ENCODE measurements at places on chromosomes 5 and 9. TPM values are rescaled to one million over a fixed set of nuclear protein-coding genes. Genes with fewer than 3 reads are reported as not detected.
A peak's percentile ranks its signal among the peaks of the same experiment; 100 is the strongest.

DNA sequence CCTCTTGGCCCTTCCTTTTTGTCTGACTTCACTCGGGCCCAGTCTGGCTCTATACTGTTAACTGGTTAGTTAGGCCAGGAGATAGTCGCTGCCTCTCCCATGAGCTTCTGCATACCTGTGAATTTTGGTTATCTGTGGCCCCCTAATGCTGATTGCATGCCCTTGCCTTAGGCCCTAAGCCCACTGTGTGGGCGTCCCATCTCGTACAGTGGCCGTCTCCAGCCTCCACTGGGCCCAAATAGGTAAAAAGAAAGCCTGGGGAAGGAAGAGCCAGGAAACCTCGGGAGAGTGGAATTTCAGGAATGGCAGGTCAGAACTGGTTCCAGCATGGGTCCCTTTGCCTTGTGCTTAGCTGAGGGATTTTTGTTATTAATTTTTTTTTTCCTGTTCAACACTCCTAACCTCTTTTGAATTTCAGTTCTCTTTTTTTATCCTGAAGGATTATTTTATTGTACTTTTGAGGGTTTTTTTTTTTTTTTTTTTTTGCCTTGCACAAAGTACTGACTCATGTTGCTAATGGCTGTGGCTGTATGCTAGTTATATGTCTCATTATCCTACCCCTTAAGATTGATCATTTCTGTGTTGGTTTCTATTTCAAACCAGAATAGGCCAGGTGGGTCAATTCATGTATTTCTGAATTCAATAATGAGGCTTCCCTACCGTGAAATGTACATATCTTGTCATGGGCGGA is 3.4 kb downstream of the PRRC2B start:
- DNase-seq = peak; percentile 28

DNA sequence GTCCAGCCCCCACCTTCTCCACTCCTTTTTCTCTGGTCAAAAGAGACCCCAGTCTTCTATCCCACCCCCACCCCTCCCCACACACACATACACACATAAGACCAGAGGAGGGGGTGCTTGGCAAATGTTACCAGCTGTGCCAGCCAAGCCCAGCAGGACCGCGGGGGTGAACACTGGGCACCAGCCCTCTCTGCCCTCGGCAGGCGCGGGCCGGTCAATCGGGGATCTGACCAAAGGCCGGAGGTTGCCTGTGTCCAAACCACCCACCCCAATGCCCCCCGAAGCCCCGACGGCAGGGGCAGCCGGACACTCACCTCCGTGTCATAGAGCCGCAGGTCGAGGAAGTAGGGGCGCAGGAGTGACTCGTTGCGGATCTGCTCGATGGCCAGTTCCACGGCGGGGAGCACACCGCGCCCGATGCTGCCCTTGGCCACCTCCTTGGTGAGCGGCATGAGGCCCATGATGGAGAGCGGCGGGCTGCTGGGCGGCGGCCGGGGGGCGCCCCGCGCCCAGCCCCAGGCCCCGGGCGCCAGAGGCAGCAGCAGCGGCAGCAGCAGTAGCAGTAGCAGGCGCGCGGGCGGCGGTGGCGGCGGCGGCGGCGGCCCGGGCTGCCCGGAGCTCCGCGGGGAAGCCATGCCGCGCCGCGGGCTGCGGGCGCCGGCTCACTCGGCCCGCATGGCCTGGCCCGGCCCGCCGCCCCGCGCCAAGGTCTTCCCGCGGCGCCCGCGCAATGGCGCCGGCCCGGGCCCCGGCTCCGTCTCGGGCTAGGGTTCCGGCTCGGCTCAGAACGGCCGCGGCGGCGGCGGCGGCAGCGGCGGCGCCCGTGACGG is 417 bp downstream of the GABBR2 start:
- DNase-seq = no peak

- DNase-seq = no peak
These were observed 18.2 kb downstream of the SPACA9 start for GRCh38 chr9:132896906-132897305.

- DNase-seq = no peak
These were observed 1941.4 kb upstream of the NUDT12 start for GRCh38 chr5:105503950-105504349.

DNA sequence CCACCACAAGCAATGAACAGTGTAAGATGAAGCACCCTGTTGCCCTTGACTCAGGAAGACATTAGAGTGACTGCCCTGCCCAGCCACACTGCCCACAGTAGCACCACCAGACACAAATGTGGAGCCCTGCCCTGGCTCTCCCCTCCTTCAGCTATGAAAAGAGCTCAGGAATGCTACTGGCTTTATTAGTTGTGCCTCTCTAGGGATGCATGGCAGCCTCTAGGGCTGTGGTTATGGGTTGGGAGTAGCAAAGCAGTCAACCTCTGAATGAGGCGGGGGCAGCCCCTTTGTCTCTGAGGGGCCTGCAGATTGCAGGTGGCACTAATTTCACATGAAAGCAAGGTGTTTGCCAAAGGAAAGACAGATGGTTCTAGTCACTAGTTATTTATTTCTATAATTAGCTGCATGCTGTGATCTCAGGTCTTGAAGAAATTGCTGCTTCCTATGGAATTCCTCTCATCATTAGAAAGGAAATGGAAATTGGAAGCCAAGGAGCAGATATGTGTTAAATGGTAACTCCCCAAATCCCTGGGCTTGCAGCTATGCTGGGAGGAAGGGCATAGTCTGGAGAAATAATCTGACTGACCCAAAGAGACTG is 259.4 kb downstream of the TLR4 start:
- DNase-seq = no peak

GRCh38 chr9:114364134-114365041 is 23.4 kb downstream of the AKNA start:
- no peak for DNase-seq

- no peak for DNase-seq
These were observed 25.0 kb downstream of the ERBIN start for GRCh38 chr5:65951330-65951729.

GRCh38 chr5:6087576-6087975 is 290.8 kb downstream of the MED10 start:
- no peak for DNase-seq

Gene IFNA10
- total RNA-seq = not detected

Gene ZNF483
- 6.7 TPM for total RNA-seq

DNA sequence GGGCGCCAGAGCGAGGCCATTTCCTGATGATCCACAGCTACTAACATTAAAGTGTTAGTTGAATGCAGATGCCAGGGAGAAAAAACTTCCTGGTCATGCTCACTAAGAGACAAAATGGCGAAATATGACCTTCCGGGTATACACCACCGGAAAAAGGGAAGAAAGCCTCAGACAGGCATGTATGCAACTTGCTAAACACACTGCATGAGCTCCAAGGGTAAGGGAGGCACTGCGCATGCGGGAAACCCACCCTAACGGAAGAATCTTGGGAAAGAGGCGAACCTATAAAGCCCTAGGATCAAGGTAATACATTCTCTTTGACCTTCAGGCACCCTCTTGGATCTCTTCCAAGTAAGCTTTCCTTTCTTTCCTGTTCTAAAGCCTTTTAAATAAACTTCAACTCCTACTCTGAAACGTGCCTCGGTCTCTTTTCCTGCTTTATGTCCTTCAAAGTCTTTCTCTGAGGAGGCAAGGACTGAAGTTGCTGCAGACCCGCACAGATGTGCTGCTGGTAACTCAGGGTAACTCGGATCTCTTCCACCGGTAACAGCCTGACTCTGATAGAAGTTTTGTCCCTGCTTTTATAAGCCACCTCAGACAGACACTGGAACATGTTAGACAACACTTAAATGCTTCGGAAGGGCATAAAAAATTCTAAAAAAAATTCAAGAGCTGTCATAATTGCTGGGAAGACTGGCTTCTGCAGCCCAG is 64.9 kb downstream of the DTWD2 start:
- no peak for DNase-seq

Gene IL4
- total RNA-seq = not detected

GRCh38 chr9:94887721-94888120 is 161.2 kb downstream of the AOPEP start:
- no peak for DNase-seq

- DNase-seq = no peak
These were observed 83.3 kb upstream of the RORB start for GRCh38 chr9:74413876-74414275.

DNA sequence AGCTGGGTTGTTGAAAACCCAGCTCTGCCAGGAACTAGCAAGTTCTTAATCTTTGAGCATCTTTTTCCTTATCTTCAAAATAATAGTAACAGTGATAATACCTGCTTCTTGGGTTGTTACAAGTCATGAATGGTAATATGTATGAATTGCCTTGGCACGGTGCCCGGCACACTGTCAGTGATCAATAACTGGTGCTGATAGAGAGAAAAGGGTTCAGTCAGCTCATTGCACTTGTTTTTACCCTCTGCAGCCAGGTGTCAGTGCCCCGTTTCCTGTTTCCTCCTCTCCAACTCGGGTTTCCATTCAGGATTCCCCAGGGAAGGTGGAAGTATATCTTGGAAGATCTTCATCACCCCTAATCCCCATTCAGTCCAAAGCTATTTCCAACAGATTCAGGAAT is 15.8 kb upstream of the NIPAL4 start:
- DNase-seq = no peak

DNA sequence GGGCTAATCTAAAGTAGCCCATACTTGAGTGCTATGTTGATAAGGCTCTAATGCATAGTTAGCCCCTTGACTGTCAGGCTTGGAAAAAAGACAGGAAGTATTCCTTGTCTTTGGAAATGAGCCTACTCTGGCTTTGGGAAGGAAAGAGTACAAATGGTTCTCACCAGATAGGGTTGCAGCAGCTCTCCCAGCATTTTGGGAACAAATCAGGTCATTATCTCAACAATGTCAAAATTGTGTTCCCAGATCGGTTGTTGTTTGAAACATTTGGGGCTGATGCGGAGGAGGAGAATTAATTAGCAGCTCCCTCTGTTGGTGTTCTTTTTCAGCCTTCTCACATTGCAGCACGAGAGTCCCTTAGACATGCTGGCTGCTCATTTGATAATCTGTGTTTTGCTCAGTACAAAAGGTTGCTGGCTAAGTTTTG is 294.7 kb upstream of the DMRT1 start:
- DNase-seq = no peak

Gene NRARP
- total RNA-seq = 18.4 TPM

DNA sequence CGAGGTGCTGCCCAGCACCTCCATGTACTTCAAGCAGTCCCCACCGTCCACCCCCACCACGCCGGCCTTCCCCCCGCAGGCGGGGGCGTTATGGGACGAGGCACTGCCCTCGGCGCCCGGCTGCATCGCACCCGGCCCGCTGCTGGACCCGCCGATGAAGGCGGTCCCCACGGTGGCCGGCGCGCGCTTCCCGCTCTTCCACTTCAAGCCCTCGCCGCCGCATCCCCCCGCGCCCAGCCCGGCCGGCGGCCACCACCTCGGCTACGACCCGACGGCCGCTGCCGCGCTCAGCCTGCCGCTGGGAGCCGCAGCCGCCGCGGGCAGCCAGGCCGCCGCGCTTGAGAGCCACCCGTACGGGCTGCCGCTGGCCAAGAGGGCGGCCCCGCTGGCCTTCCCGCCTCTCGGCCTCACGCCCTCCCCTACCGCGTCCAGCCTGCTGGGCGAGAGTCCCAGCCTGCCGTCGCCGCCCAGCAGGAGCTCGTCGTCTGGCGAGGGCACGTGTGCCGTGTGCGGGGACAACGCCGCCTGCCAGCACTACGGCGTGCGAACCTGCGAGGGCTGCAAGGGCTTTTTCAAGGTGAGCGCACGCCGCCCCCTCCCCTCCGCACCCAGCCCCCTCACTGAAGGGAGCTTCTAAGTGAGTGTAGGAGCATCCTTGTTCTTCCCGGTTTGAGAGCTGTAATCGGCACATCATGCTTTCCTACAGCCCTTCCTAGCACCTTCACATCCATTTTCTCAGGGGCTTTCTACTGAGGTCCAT is 6.9 kb downstream of the NR4A3 start:
- no peak for DNase-seq

DNA sequence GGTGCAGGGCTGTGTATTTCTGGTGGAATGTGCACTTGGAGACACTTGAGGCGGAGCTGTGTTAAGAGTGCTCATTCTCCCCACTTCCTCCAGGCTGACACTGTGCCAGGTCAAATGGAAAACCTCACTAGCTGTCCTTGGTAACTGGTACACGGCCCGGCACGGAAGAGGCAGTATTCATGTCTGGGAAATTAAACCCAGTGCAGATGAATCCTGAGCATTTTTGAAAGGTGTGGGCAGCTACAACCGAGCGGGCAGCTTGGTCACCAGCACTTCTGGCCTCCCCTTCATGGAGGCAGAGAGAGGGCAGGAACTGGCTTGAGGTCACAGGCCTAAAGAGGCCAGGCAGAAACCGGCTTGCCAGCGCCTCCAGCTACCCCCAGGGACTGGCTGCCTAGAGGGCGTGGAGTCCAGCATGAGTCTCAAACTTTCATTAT is 1.6 kb downstream of the CLPTM1L start:
- no peak for DNase-seq

Gene NOL8
- total RNA-seq = 38.2 TPM

Gene KIF20A
- 0.26 TPM for total RNA-seq

DNA sequence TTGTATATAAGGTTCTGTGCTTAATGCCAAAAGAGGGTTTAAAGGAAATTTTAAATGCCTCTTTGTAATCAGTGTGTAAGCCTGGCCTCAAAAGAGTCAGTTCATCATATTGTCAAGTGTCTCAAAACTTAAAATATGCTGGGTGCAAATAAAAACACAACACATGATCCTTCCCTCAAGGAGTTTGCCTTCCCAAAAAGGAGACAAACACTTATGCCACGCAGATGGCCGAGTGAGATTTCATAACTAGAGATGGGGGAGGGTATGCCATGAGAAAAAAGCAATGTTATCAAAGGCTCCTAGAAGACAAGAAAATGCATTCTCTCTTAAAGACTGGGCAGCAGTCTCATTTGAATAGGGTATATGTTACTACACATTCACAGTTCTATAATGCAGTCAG is 55.2 kb downstream of the FBXO38 start:
- no peak for DNase-seq

Gene PCDHGA8
- 10.2 TPM for total RNA-seq

GRCh38 chr9:124284940-124285441 is 27.2 kb downstream of the NEK6 start:
- no peak for DNase-seq

Gene PHF24
- total RNA-seq = not detected

DNA sequence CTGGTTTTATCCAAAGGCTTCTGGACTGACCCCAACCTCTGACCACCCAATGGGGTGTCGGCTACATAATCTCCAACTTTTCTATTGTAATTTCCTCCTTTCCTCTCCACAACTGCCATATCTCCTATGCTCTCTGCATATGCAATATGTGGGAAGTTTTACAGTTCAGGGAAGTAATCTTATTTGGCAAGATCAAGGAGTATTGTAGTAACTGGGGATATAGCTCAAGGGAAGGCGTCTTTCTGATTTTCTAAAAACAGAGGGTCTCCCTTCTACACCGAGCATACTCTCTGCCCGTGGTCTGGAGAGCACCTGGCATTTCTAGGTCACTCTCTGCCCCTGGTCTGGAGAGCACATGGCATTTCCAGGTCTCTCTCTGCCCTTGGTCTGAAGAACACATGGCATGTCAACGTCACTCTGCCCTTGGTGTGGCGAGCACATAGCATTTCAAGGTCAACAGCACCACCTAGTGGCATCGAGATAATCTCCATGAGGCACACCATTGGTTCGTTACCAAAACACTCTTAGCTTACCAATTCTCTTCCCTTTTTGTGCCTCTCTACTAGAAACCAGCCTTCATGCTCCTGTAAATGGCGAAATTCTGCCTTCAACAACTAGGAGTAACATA is 616.4 kb upstream of the NUDT12 start:
- peak; percentile 67 for DNase-seq

Gene ANKRD31
- 0.33 TPM for total RNA-seq
